RPMI7951 (cell line): ENCODE measurements at places on chromosomes 3 and 15.

- peak; percentile 22 for DNase-seq
Measured at GRCh38 chr3:189570916-189571315, 60.3 kb upstream of the TP63 start.

DNA sequence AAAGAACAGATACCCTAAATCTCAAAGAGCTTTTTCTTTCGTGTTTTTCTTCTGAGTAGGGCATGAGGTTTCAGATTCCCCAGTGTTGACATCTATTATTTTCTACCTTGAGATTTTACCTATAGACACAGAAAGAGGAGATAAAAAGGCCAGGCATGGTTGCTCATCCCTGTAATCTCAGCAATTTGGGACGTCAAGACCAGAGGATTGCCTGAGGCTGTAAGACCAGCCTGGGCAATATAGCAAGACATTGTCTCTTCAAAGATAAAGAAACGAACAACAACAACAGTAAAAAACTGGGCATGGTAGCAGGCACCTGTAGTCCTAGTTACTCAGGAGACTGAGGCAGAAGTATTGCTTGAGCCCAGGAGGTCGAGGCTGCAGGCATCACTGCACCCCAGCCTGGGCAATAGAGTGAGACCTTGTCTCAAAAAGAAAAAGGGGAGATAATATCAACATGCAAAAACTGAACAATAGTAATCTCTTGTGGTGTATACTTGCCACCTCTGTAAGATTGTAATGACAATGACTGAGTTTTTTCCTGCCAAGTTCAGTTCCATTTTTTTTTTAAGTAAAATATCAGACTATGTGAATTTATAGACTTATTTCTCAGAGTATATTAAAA is 71.3 kb downstream of the MBNL1 start:
- no peak for DNase-seq

- DNase-seq, result peak; percentile 99
Measured at GRCh38 chr3:126858887-126859286, 124.0 kb upstream of the PLXNA1 start.

DNA sequence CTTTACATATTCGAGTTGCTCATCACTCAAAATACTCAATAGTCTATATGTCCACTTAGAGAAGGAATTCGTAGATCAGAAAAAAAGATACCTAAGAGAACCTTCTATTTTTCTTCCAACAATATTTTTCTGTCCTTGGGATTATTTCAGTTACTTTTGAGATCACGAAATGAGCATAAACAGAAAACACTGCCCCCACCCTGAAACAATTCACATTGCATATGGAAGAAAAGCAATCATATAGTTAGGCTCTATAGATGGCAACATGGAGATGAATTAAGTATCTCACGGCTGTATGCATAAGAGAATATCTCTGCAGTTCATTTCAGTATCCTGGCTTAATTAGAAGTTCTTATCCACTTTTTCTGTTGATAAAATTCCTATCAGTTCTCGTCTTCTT is 391.1 kb downstream of the FGF12 start:
- peak; percentile 5 for DNase-seq

- DNase-seq, result no peak
Measured at GRCh38 chr3:29141918-29142275, 139.0 kb upstream of the RBMS3 start.

DNA sequence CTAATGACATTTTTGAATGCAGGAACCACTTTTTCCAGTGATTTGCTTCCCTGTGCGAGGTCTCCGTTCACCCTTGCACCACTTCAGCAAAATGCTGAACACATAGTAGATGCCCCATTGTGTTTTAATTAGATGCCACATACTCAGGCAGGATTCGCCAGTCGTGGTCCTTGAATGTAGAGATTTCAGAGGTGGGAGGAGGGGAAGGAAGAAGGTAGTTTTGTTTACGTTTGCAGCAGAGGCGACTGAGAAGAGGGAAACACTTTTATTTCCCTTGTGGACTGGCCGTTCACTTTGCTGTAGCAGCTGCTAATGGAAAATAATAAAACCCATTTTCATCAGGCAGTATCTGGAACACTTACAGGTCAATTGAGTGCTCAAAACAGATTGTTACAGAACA is 262.8 kb upstream of the TBL1XR1 start:
- DNase-seq, result no peak

DNA sequence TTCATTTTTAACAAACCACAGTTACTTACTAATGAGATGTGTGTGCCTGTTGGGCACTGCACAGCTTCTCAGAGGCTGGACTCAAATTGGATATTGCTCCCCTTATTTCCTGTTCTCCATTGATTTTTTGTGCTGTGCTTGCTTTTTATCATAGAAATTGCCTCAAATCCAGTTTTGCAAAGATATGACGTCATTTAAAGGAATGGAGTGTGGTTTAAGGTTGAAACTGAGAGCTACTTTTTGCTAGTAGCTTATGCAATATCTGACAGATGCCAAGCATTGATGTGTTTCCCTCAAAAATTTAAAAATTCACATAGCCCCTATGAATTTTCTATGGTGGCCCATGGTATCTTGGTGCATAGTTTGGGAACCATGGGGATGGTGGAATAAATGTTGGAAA is 67.7 kb upstream of the ROPN1 start:
- no peak for DNase-seq

GRCh38 chr3:188904670-188905069 is 267.1 kb upstream of the TPRG1 start:
- DNase-seq, result peak; percentile 59

- DNase-seq, result no peak
Measured at GRCh38 chr3:145639875-145640274, 521.1 kb downstream of the PLOD2 start.

DNA sequence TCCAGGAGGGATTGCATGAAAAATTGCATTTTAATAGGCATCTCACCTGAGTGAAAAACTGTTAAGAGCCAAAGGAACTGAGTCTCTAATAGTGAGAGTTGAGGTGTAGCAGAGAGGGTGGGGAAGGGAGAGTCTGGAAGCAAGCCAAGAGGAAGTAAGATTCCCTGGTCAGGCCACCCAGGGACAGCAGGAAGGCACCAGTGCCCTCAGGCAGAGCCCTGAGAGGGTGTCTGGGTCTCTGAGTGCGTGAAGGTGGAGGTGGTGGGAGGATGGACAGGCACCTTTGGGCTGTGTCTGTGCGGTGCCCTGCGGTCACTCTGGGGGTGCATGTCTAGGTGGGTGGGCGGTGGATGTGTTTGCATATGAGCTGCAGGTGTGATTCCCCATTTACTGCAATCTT is 300.4 kb upstream of the ROPN1 start:
- DNase-seq, result no peak

GRCh38 chr3:14143271-14144225 is 18.7 kb downstream of the TMEM43 start:
- DNase-seq, result peak; percentile 95

GRCh38 chr3:58173669-58174398 is 36.9 kb downstream of the DNASE1L3 start:
- DNase-seq, result peak; percentile 33

DNA sequence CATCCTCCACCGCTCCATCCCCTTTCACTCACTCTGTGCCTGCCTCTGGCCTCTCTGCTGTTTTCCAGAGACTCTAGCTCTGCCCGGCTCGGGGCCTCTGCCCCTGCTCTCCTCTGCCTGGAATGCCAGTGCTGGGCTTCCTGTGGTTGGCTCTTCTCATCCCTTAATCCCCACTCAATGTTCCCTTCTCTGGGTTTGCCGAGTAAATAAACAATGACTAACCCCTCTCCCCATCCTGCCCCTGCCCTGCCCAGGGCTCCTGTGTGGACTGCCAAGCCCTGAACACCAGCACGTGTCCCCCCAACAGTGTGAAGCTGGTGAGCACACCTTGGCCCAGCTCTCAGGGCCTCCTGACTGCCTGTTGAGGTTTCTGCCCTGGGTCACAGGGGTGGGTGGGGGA is 12.2 kb downstream of the STAB1 start:
- peak; percentile 67 for DNase-seq

DNA sequence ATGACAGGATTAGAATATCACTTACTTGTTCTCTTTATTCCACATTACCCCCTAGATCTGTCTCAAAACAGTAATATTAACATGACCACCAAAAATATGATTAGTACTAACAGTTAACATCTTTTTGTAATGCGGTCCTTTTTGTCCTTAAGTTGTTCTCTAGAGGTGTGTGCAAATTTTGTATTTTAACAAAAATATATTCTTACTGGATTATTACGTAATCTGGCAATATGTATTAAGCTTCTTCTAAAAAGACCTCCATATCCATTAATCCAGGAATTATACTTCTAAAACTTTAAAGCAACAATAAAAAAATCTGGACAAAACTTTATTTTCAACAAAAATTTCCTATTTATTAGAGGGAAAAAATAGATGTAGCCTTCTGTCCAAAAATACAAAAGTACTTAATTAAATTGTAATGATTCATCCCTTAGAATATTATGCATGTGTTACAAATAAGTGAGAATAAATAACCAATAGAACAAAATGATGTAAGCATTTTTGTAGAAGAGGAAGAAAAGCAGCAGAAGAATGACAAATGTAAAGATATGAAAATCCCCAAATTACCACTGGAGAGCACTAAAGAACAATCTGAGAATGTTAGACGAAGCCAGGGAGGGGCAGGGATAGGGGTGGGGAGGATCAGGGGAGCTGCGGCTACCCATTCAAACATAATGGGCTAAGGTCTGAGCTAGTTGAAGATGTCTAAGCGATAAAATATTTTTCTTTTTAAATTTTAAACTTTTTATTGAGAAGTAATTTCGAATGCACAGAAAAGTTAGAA is 945.6 kb downstream of the MCTP2 start:
- DNase-seq, result no peak

GRCh38 chr3:189160519-189161309 is 11.1 kb upstream of the TPRG1 start:
- no peak for DNase-seq

GRCh38 chr15:61033940-61034677 is 195.0 kb downstream of the RORA start:
- no peak for DNase-seq

- DNase-seq, result no peak
Measured at GRCh38 chr3:184491867-184492615, 69.5 kb upstream of the EPHB3 start.

DNA sequence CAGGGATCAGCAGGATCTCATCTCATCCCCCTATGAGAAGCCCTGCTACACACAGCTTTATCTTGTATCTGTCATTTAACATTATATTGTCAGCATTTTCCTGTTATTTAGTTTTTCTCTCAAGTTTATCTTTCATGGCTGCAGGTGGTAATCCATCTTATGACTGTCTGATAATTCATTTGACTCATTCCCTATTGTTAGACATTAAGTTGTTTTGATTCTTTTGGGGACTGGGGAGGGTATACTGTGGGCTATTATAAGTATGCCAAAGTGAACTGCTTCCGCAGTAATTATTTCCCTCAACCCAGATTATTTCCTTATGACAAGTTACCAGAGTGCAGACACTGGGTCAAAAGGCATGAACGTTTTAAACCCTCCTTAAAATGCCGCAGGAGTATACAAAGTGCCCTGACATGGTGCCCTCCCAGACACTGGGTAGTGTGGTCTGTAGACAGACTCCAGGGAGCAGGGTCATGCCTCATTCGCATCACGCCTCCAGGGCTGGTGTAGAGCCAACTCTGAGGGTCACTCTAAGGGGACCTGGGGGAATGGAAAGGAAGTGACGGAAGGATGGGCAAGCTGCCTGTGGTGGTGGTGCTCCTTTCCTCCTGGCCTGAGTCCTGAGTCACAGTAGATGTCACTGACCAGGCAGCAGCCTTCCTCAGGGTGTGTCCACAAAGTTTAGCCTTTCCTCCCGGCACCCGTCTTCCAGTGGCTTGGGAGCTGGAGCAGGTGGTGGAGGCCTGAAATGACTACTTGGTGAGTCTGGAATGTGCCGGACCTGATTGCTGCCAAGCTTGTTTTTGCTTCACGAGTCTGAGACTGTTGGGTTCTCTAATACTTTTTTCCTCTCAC is 11.6 kb downstream of the GPR160 start:
- DNase-seq, result peak; percentile 73

GRCh38 chr3:143753456-143753855 is 94.8 kb downstream of the SLC9A9 start:
- no peak for DNase-seq

DNA sequence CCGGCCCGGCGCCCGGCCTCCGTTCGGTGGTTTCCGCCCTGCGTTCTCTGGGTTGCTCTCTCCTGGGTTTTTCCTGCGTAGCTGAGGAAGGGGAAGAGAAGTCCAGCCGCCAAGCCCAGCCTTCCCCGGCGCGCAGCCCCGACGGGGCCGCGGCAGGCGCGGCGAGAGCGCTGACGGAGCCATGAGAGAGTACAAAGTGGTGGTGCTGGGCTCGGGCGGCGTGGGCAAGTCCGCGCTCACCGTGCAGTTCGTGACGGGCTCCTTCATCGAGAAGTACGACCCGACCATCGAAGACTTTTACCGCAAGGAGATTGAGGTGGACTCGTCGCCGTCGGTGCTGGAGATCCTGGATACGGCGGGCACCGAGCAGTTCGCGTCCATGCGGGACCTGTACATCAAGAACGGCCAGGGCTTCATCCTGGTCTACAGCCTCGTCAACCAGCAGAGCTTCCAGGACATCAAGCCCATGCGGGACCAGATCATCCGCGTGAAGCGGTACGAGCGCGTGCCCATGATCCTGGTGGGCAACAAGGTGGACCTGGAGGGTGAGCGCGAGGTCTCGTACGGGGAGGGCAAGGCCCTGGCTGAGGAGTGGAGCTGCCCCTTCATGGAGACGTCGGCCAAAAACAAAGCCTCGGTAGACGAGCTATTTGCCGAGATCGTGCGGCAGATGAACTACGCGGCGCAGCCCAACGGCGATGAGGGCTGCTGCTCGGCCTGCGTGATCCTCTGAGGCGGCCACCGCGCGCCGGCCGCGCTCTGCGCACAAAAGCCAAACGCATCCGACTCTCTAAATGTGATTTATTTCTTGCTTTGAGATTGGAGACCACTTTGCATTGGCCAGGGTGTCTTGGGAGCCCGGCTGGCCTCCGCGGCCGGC is 727 bp downstream of the RAP2B start:
- peak; percentile 41 for DNase-seq

DNA sequence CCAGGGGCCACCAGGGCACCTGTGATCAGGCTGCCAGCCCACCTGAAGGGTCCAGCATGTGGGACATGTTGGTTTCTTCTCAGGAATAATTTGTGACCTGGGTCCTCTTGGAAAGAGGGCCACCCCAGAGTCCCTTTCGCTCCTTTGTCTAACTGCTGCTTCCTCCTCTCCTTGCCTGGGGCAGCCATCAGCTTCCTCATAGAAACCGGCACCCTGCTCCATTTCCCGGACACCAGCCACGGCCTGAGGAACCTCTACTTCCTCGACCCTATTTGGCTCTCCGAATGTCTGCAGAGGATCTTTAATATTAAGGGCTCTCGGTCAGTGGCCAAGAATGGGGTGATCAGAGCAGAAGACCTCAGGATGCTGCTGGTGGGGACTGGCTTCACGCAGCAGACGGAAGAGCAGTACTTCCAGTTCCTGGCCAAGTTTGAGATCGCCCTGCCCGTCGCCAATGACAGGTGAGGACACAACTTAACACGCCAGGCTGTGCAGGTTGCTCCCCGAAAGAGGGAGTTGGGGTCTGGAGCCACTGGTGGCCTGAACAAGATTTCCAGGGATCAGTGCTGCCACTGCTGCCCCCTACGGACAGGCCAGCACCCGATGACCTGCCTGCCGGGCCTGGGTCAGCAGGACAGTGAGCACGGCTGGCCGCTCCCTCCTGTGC is 109.7 kb downstream of the LRRK1 start:
- no peak for DNase-seq
